Cardiac septum (tissue), 1 donor: ENCODE measurements at places on chromosomes 1 and 21. TPM values are rescaled to one million over a fixed set of nuclear protein-coding genes. Genes with fewer than 3 reads are reported as not detected.

Gene DAB1
- total RNA-seq, result 2.0 TPM

DNA sequence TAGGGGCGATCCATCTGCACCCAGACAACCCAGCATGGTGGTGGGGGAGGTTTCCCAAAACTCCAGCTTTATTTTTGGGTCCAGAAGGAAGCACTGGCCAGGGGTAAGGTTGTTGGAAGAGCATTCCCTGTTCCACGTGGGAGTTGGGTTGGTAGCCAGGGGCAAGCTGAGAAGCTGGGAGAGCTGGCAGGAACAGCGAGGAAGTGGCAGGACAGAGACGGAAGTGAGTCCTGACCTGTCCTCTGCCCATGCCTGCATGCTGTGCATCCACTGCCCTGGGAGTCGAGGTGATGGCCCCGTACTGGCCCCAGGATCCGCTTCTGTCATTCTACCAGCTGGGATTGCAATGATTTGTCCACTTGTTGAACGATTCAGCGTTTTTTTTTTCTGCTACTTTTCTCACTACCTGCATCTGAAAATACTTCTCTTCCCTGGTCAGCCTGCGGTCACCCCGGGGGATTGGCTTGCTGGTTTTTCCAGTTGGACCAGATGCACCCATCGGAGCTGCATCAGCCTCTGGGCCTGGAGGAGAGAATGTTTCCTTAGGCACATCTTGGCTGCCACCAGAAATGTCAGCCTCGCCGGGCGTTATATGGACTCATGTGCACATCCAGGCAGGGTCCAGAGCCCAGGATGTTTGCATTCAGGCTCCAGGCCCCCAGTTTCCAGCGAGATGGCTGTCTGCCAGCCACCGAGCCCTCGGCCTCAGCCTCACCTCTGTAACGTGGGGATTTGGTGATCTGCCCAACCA is 28.3 kb upstream of the TMPRSS2 start:
- DNase-seq, result no peak

DNA sequence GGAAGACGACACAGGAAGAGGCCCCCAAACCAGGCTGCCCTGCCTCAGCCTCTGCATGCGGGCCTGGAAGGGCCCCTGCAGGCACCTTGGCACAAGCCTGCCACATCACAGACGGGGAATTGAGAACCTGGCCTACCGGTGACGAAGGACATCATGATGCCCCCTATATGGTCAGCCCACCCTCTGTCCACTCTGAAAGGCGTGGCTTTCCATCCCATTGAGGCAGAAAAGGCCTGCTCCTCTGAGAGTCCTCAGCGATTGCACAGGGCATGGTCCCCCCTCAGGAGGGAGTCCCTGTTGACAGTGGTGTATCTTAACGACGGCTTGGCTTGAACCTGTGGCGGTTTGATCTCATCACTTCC is 11.4 kb downstream of the KRTAP10-1 start:
- DNase-seq, result no peak

Gene HUNK
- 0.73 TPM for total RNA-seq

- DNase-seq, result no peak
Observed at GRCh38 chr1:79660129-79660528, 653.6 kb upstream of the ADGRL4 start.

GRCh38 chr1:5727871-5728643 is 264.2 kb downstream of the NPHP4 start:
- no peak for DNase-seq

Gene TRIM63
- 123 TPM for total RNA-seq

- DNase-seq, result peak; percentile 61
Observed at GRCh38 chr1:228013131-228013934, 6.5 kb downstream of the WNT3A start.

DNA sequence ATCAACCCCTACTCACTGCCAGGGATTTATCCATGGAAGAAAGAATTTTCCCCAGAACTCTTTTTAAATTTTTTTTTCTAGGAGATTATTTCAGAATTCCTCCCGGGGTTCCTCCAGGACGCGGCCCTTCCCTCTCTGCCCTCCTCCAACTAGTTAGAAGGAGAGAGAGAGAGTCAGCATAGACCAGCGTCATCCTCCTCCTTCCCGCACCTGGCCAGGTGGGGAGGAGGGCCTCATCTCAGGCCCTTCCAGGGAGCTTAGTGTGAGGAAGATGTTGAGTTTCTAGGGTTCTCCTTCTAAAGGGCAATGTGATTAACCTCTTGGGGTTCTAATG is 63.6 kb downstream of the CDK18 start:
- DNase-seq, result no peak

GRCh38 chr1:246695136-246695535 is 29.1 kb upstream of the SCCPDH start:
- no peak for DNase-seq
